ENCODE measurements at places on chromosomes 5 and 9.

DNA sequence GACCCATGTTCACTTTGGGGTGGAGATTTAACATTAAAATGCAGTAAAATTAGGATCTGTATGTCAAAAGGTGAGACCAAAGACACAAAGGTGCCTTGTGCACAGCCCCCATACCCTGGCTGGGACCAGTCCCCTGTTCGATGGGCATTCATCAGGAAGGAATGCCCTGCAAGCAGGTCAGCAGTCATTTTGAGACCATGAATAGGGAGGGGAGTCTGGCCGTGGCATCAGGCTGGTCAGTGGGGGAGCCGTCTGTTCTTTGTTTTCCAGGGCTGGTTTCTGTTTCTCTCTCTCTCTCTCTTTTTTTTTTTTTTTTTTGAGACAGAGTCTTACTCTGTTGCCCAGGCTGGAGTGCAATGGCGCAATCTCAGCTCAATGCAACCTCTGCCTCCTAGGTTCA, 68.9 kb upstream of the GOLM1 start:
- no peak for DNase-seq

- no peak for DNase-seq
Observed at GRCh38 chr5:16179511-16179935, at the start of gene MARCHF11. MARCHF11 (minus strand) TSS chr5:16179791; CDS start chr5:16179575, 216 bp downstream.

DNA sequence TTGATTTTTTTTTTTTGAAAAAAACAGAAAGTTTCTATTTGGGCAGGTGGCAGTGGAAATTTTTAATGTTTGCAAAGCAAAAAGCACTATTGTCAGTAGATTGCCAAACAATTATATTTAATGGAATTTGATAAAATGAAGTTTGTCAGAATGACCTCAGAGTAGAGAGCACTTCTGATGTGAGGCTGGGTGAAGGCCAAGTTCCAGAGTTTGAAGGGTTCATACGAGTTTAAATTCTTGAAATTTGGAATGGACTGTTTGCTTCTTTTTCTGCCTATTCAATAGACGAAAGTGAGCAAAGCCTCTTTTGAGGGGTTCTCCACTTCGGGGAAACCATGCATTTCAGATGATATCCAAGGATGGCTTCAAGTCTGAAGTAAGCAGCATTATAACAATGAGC, 7.4 kb downstream of the SHC3 start:
- no peak for DNase-seq

DNA sequence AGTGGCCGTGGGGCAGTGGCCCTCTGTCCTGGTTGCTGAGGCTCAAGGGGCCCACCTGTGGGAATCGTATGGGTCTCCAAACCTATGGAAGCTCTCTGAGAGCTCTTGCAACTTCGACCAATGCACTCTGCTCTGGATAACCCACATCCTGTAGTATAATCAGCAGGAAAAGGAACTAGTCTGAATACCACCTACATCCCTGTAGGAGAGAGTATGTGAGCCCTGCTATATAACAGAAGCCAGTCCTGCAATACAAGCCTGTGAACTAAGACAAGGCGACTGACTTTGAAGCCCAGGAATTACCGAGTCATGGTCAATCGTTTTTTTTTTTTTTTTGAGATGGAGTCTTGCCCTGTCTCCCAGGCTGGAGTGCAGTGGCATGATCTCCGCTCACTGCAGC, 29.8 kb upstream of the BICD2 start:
- DNase-seq = no peak

DNA sequence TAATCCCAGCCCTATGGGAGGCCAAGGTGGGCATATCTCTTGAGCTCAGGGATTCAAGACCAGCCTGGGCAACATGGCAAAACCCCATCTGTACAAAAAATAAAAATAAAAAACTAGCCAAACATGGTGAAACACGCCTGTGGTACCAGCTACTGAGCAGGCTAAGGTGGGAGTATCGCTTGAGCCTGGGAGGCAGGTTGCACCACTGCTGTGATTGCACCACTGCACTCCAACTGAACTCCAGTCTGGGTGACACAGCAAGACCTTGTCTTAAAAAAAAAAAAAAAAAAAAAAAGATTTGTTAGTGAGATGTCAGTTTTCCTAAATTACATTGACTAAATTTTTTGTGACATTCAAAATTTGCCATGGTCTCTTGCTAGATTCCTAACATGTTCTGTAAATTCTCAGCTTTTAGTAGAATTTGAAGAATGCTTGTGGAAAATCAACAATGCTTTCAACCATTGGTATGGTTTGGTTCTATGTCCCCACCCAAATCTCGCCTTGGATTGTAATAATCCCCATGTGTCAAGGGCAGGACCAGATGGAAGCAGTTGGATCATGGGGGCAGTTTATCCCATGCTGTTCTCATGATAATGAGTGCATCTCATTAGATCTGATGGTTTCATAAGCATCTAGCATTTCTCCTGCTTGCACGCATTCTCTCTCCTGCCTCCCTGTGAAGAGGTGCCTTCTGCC, 236.1 kb downstream of the ARRDC3 start:
- DNase-seq = no peak

GRCh38 chr9:1948541-1948940, 66.6 kb upstream of the SMARCA2 start:
- DNase-seq = no peak

DNA sequence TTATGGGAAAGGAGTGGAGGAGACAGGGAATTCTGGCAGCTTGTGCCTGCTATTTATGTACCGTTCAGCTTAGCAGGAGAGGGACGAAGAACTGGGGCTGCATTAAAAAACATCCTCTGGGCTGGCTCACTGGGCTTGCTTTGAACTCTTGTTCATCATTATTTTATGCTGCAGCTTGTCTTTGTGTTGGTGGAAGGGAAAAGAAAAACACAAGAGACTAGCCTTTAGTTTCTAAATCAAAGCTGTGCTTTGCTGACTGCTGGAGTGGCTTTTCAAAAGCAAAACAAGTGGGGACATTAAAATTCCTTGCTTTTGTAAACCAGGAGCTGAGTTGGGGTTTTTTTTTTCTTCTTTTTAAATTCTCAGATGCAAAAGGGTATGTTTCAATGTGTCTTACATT, 5.9 kb upstream of the RGMB start:
- DNase-seq = no peak

DNA sequence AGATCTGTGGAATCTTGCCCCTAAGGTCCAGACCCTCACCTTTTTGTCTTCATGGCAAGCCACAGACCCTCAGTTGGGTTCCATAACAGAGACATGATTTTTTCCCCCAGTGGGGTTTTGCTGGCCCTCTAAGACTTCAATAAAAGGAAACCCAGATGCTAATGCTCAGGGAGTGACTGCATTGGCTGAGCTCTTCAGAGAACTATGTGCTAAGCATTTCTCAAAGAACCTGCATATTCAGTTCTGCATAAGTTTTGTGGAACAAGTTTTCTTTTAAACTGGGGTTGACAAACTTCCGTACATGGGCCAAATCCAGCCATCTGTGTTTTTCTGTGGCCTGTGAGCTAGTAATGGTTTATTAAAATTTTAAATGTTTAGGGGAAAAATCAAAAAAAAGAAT, 159.8 kb upstream of the GDNF start:
- no peak for DNase-seq

GRCh38 chr5:140106805-140107311, 7.1 kb upstream of the PURA start:
- no peak for DNase-seq

- DNase-seq = no peak
Observed at GRCh38 chr9:135217836-135218235, 130.4 kb downstream of the OLFM1 start.

DNA sequence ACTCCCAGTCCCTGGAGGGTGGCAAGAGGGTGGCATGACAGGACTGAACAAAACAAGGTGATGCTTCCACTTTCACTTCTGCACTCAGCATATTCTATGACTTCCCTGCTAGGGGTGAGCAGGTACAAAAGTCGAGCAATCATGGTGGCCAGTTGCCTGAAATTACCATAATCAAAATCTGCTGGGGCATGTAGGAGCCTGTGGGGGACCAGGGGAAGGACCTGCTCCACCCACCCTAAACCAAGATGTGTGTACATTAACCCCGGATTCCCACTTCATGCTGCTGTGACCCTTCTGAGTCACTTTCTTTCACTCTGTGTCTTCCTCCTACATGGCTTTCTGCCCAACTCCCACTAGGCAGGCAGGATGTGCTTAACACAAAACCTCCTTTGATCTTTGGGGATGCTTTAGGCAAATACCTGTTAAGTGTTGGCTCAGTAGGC, 73.3 kb upstream of the PHF24 start:
- no peak for DNase-seq

DNA sequence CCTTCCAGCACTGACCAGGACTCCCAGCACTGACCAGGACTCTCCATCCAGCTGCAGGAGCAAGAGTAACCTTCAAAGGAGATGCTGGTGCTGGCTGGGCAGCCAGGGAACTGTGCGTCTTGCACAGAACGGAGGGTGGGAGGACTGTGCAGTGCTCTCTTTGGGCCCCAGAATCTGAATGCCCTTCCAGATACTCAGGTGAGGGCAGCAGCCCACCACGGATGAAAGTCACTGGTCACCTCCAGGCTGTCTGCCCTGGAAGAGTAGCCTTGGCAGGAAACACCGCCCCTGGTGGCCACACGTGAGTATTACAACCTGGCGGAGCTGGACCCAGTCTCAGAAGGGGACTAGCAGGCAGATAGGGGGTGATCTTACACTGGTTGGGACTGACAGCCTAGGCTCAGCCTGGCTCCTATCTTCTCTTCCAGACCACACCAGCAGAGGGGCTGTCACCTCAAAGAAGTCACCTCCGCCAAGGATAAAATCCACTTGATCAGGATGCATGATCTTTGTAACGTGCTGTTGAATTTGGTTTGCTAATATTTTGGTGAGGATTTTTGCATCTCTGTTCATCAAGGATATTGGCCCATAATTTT, 4.8 kb upstream of the SARDH start:
- no peak for DNase-seq

DNA sequence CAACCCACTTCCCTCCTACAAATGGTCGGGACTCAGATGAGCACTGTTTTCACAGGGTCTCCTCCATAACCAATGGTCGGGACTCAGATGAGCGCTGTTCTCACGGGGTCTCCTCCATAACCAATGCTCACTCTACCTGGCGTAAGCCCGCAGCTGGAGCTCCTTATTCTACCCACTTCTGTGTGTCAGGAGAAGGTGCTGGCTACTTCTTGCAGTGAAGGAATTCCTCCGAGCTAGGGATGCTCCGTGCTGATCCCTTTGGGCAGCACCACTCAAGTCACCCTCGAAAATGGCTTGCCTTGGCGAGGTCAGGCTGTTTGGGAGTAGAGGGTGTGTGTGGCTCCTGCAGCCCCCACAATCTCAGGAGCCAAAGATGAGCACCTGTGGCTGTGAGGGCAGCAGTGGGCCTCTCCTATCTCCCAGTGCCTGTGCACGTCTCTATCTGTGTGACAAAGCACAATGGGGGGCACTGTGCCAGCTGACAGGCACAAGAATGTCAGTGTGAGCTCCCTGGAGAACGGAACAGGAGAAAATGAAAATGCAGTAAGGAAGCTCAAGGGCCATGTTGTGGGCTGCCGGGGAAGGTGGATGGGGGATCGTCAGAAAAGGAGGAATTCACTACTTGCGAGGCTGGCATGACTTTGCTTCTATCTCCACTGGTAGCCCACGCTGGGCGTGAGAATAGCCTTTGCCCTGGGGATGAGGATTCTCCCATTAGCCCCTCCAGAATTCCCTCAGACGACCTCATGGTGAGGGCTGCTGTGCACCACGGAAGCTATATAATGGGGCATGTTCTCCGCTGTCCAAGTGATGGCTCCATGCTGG, 3.9 kb upstream of the BTNL9 start:
- no peak for DNase-seq

DNA sequence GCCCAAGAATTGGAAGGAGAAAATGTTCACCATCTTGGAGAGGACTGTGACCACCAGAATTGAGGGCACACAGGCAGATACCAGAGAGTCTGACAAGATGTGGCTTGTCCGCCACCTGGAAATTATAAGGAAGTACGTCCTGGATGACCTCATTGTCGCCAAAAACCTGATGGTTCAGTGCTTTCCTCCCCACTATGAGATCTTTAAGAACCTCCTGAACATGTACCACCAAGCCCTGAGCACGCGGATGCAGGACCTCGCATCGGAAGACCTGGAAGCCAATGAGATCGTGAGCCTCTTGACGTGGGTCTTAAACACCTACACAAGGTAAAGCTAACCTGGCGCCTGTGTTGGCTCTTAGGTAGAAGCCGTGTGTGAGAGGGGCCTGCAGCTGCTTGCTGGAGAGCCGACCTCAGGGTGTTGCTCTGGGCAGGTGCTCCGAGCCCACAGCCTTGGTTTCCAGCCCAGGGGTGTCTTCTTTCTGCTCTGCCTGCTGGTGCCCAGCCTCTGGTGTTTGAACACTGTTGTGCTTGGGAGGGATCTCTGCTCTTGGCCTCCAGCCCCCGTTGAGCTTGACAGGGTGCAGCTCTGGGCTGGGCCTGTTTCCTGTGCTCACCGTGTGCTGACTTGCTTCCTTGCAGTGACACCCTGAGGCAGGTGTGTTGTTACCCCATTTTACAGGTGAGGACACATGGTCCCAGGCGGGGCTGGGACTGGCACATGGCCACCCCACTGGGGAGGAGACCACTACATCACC, 10.9 kb downstream of the EXOC3 start:
- no peak for DNase-seq

Data from cortex of kidney (tissue), 1 donor.